DMS79 (cell line): ENCODE measurements at places on chromosomes 12 and 14.
A peak's percentile ranks its signal among the peaks of the same experiment; 100 is the strongest.

DNA sequence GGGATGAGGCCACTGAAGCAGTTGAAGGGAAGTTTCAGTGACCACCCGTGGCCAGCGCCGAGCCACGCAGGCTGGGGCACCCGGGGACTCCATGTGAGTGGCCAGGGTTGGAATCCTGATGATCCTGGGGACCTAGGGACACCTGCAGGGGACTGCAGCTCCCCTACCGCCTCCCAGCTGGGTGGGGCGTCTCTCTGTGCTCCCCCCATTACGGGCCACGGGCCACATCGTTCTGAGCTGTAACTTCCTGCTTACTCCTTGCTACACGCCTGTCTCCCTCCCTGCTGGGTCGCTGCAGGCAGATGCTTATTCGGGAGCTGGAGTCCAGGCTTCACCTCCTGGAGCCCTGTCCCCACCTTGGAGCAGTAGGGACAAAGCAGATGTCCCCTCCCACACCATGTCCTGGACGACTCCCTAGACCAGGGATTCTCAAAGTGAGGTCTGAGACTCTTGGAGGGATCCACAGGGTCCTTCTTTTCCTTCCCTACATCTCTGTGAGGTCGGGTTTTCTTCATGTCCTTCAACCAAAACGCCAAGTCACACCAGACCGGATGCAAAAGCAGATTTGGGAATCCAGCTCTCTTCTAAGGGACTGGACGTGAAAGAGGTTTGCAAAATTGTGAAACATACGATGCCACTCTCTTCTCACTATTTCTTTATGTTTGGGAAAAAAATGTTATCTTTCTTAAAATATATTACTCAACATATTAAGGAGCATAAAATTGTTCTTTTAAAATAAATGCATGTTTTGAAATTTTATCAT lies 85.9 kb upstream of the NCOR2 start:
- DNase-seq: no peak

GRCh38 chr12:28424965-28425364 lies 234.7 kb downstream of the CCDC91 start:
- no peak for DNase-seq

GRCh38 chr12:26622601-26623000 lies 210.4 kb downstream of the ITPR2 start:
- DNase-seq: no peak

GRCh38 chr12:122459211-122459610 lies 36.7 kb upstream of the CLIP1 start:
- DNase-seq: no peak

DNA sequence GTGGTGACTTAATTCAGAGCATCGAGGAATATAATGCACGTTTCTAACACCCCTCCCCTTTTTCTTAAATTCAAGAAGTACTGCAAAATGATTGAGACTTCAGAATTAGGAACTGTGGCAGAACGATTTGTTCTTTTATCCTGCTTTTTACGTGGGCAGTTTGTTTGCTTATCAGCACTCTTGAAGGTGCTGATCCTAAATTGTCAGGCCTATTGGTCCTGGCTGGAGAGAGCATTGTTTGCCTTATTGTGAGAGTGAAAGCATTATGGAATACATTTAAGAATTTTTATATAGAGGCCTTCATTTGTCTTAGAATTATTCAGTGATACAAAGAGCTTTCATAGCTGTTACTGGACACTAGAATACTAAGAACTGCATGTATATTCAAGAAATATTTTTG lies 59.1 kb downstream of the TMTC2 start:
- DNase-seq: no peak

GRCh38 chr14:65302571-65303189 lies 109.8 kb upstream of the FUT8 start:
- no peak for DNase-seq

- no peak for DNase-seq
These were observed 4.6 kb downstream of the PAWR start for GRCh38 chr12:79686171-79686570.

DNA sequence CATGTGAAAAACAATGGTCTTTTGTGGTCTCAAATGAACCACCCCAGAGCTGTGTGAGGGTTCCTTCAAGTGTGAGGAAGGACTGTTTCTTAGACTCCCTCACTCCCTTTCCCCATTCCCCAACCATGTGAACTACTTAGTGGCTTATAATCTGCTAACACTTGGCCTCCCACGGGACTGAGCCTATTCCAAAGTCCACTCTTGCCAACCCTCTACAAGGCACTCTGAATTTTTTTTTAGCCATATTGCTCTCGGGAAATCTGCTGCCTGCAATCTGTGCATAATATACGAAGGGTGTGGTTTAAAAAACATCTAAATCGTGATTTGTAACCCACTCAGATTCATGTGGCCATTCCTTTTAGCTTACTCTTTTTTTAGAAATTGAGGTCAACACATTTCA lies 2.6 kb downstream of the SVOP start:
- DNase-seq: no peak

DNA sequence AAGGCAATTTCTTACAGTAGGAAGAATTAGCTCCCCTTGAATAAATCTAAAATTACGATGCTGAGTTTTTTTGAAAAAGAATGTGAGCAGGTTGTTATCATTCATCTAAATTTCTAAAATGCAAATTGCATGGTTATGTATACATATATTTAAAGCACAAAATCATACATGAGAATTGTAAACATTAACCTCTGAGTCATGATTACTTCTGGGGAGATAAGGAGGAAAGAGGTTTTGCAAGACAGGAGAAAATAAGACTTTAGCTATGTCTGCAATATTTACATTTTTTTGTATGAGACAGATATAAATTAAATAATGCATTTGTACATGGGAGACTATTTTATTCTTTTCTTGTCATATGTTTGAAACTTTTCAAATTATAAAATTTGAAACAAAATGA lies 72.2 kb downstream of the TSPAN8 start:
- DNase-seq: no peak

DNA sequence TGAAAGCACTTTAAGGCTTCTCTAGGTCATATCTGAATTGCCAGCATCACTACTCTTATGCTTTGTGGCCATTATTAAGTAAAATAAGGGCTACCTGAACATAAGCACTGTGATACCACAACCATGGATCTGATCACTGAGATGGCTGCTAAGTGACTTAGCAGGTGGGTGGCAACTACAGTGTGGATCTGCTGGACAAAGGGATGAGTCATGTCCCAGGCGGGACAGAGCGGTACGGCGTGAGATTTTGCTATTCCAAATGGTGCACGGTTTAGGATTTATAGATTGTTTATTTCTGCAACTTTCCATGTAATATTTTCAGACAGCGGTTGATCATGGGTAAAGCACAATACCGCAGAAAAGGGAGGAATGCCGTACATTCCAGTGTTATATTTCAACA lies 39.4 kb downstream of the MLXIP start:
- no peak for DNase-seq

DNA sequence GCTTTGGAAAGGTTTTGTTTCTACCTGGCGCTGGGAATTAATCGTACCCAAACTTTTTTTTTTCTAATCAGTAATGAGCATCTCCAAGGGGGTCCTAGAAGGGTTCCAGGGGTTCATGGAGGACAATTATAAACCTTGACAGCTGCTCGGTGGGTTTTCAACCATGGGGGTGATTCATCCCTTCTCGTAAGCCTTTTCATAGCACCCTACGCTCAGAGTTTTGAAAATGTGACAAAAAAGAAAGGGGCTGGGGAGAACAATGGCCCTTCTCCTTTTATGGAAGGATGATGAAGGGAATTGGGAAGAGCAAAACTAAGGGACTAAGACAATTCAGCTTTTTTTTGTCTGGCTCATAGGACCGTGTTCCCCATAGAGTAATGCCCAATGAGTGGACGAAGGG lies 196.7 kb downstream of the ZFP36L1 start:
- no peak for DNase-seq

- DNase-seq: no peak
These were observed 46.6 kb downstream of the SMIM41 start for GRCh38 chr12:52126050-52126604.

DNA sequence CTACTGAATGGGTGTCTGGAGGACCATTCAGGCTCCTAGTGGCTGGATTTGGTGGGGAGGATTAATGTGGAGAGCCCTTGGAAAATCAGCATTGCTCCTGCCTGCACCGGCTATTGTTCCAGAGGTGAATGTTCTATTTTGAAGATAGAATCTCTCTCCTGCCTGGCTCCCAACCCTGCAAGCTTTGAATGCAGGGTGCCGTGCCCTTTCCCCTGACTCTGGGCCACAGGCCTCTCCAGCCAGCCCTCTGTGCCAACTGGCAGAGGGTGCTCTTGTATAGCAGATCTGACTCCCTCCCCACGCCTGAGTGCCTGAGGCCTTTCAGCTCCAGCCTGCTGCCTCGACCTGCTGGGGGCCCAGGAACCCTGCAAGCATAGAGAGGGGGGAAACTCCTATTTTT lies 106.8 kb downstream of the TMEM260 start:
- peak; percentile 63 for DNase-seq

DNA sequence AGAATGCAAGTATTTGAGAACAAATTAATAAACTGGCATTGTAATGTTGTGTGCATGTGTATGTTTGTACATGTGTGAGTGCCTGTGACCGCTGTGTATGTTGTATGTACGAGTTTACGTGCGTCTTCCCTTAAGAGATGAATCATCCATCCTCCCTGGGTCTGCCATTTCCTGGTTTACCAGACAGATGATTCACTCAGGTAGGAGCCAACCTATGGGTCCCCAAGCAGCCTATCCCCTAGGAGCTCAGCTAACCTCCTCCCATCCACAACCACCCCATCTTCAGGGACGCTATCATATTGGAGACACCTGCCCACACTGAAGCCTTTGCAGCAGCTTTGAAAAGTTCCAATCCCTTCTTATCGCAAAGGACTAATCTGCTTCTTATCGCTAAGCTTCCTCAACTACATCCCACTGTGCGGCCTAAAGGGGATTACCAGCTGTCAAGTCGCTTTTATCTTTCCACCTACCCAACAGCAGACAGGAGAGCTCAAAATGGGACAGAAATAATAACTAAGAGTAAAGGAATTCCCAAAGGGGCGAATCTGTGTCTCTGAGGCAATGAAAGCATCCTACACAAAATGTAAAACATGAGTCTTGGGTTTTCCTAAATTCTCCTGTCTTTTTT lies 81.5 kb upstream of the TMCC3 start:
- no peak for DNase-seq

DNA sequence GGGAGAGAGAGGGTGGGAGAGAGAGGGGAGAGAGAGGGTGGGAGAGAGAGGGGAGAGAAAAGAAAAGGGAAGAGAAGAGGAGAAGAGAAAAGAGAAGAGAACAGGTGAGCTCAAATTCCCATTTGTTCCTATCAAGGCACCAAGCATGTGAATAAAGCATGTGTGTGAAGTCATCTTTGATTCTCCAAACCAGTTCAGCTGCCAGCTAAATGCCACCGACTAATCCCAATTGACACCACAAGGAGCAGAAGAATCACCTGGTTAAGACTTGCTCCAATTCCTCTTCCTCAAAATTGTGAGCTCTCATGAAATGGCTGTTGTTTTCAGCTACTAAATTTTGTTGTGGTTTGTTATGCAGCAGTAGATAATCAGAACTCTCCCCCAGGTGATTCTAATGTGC lies 188.9 kb downstream of the TMX1 start:
- no peak for DNase-seq

- no peak for DNase-seq
These were observed 141.4 kb downstream of the MYRFL start for GRCh38 chr12:69966409-69966808.

DNA sequence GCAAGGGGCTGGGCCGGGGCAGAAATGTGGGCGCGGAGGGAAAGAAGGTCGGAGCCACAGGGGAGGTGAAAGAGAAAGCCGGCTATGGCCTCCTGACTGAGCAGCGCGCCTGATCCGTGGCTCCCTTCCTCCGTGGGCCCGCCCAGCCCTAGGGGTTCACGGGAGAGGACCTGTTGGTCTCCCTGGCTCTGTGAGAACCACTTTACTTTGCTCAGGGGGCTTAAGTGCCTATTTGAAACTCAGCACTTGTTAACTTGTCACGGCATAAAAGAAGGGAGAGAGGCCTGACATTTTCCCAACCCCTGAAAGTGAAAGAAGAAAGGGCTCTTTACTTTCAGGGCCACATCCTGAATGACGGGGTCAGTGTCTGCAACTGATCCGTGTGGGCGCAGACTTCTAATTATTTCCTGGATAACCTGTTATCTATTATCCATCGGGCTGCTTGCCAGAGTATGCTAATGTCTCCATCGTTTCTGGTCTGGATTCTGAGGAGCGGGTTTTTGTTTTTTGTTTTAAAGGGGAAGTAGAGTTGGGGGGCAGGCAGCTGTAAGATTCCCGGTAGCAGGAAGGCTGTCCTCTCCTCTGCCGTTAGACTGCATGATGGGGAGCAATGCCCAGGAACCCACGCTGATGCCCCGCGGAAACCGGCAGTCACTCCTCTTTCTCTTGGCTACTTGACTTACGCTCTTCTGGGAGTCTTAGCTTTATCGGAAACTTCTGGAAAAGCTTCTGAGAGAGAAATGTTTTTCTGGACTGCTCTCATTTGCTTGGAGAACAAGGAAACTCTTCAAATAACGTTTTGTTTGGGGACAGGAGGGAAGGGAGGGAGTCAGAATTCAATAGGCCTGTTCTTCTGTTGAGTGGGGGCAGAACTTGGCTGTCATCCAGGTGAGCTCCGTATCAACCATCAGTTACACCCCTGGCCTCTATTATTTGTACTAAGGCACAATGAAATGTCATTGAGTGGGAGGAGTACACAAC lies 127.7 kb upstream of the MAX start:
- peak; percentile 92 for DNase-seq

- no peak for DNase-seq
These were observed 32.3 kb downstream of the FRS2 start for GRCh38 chr12:69502345-69503081.

GRCh38 chr14:76267322-76268046 lies 108.5 kb upstream of the ESRRB start:
- DNase-seq: peak; percentile 33

- DNase-seq: no peak
These were observed 368.0 kb downstream of the SEC23A start for GRCh38 chr14:38735005-38735404.

- DNase-seq: no peak
These were observed 563.9 kb downstream of the SLC16A7 start for GRCh38 chr12:60159761-60160160.

GRCh38 chr14:100224229-100224866 lies 14.6 kb upstream of the YY1 start:
- DNase-seq: no peak

DNA sequence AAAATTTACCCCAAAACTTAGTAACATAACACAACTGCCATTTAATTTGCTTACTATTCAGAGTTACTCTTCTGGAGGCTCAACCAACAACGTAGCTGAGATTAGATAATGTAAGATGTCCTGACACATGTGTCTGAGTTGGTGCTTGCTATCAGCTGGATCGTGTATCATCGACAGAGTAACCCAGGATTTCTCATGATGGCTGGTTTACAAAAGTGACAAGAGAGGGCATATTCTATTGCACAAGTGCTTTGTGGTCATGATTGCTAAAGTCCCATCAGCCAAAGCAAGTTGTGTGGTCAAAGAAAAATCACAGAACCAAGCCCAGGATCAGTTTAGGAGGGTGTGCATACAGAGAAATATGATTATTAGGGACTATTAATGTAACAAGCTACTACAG lies 73.4 kb downstream of the CAPZA3 start:
- no peak for DNase-seq

- no peak for DNase-seq
These were observed 85.5 kb downstream of the PDE3A start for GRCh38 chr12:20453756-20454310.
